Placental epithelial cell (primary cell): ENCODE measurements at places on chromosomes 13 and 19. TPM values are rescaled to one million over a fixed set of nuclear protein-coding genes. Genes with fewer than 3 reads are reported as not detected.

The ERF gene
- 13.4 and 19.2 TPM in 2 replicates for total RNA-seq

The ZNF20 gene
- total RNA-seq: 7.5 and 8.5 TPM in 2 replicates

The LYPD3 gene
- total RNA-seq: 35.5 and 65.2 TPM in 2 replicates

The STX10 gene
- total RNA-seq: 51.0 and 62.9 TPM in 2 replicates

The IL4I1 gene
- total RNA-seq: 0.43 TPM in 1 of 2 replicates, not detected in the other

The KANK3 gene
- total RNA-seq: 0.43 and 1.2 TPM in 2 replicates

The VSTM1 gene
- total RNA-seq: not detected in 2 replicates

The FAM124A gene
- under 0.01 TPM in 1 of 2 replicates, not detected in the other for total RNA-seq

The KCNK6 gene
- total RNA-seq: 20.0 and 23.0 TPM in 2 replicates

The PSG7 gene
- 0.76 TPM in 1 of 2 replicates, not detected in the other for total RNA-seq

The BEST2 gene
- not detected in 2 replicates for total RNA-seq

The TSSK6 gene
- total RNA-seq: 1.1 and 3.1 TPM in 2 replicates
